ENCODE measurements at places on chromosomes 2 and 18. TPM values are rescaled to one million over a fixed set of nuclear protein-coding genes. Genes with fewer than 3 reads are reported as not detected.

GRCh38 chr18:32337821-32338220 is 132.9 kb downstream of the GAREM1 start:
- H3K4me1 ChIP-seq = no peaks in the 10 kb centered on the region
- no peak overlapping the region for H3K4me3 ChIP-seq
- H3K27me3 ChIP-seq = no peaks in the 10 kb centered on the region
- DNase-seq = no peak

- H3K27ac ChIP-seq = no peak overlapping the region
- peaks cover 12% of the 10 kb centered on the region for H3K27me3 ChIP-seq
- no peak overlapping the region for H3K4me3 ChIP-seq
Observed at GRCh38 chr18:59079264-59079663, 60.4 kb upstream of the SEC11C start.

GRCh38 chr2:217650716-217651360 is 352.0 kb downstream of the TNS1 start:
- no peak overlapping the region for H3K27ac ChIP-seq
- H3K36me3 ChIP-seq = no peaks in the 10 kb centered on the region
- DNase-seq = peak; percentile 91
- H3K4me3 ChIP-seq = peak overlapping the region; percentile 42
- peaks cover 5% of the 10 kb centered on the region for H3K4me1 ChIP-seq
- no peaks in the 10 kb centered on the region for H3K27me3 ChIP-seq

GRCh38 chr2:217959723-217960122 is 43.1 kb downstream of the TNS1 start:
- H3K4me3 ChIP-seq = no peak overlapping the region
- H3K4me1 ChIP-seq = peaks cover 25% of the 10 kb centered on the region
- DNase-seq = peak; percentile 74
- no peaks in the 10 kb centered on the region for H3K36me3 ChIP-seq
- H3K27ac ChIP-seq = no peak overlapping the region

GRCh38 chr2:15061268-15061667 is 428.8 kb downstream of the LRATD1 start:
- no peak for DNase-seq
- peaks cover 2% of the 10 kb centered on the region for H3K4me1 ChIP-seq
- H3K27ac ChIP-seq = no peak overlapping the region
- H3K4me3 ChIP-seq = no peak overlapping the region
- no peaks in the 10 kb centered on the region for H3K36me3 ChIP-seq

DNA sequence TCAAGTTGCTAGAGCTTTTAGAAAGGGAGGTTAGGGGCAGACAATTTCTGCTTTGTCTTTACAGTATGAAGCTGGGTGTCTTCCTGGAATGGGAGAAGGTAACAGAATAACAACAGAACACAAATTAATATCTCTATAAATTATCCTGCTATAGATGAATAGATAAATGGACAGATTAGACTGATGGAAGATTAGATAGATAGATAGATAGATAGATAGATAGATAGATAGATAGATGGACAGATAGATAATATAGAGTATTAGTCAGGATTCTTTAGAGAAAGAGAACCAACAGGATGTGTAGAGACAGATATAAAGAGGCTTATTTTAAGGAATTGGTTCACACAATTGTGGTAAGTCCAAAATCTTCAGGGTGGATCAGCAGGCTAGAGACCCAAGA is 302.2 kb downstream of the BCL11A start:
- DNase-seq = no peak
- no peak overlapping the region for H3K27ac ChIP-seq
- H3K4me3 ChIP-seq = no peak overlapping the region
- H3K27me3 ChIP-seq = no peaks in the 10 kb centered on the region

DNA sequence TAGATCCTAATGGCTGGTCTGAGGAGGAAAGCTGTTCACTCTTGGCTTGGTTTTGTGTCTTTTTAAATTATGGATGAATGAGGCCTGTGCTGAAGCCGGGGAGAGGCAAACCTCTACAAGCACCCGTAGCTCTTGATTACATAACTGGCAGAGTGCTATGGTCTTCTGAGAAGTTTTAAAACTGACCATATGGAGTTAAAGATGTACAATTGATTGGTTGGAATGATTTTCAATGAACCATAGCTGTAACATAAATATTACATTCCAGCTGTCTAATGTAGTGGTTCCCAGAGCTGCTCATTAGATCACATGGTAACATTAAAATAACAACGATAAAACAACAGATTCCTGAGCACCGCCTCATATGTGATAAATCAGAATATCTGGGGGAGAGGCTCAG is 71.1 kb upstream of the MAP4K3 start:
- H3K4me3 ChIP-seq = no peak overlapping the region
- H3K27ac ChIP-seq = no peak overlapping the region
- no peaks in the 10 kb centered on the region for H3K4me1 ChIP-seq
- no peaks in the 10 kb centered on the region for H3K27me3 ChIP-seq

DNA sequence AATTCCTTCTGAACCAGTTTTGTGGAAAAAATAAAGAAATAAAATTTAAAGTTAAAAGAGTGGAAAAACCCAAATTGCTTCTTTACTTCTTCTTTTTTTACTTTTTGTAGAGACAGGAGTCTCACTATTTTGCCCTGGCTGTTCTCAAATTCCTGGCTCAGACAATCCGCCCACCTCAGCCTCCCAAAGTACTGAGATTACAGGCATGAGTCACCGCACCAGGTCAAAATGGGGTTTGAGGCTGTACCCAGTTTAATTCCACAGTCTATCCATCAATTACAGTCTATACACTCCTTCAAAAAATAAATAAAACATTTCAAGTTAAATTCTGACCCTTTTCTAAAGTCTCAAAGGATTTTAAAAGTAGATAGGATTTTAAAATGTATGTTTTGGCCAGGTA is 120.3 kb downstream of the FAM161A start:
- no peak overlapping the region for H3K27ac ChIP-seq
- H3K4me3 ChIP-seq = no peak overlapping the region
- H3K36me3 ChIP-seq = no peaks in the 10 kb centered on the region
- DNase-seq = no peak

SP100 gene
- total RNA-seq = 0.36 TPM

KCNJ3 gene
- total RNA-seq = 4.3 TPM

MTIF2 gene
- 35.3 TPM for total RNA-seq

MEIS1 gene
- total RNA-seq = 4.0 TPM

CRYBA2 gene
- 2.4 TPM for total RNA-seq

SLC16A14 gene
- 1.2 TPM for total RNA-seq

IL37 gene
- not detected for total RNA-seq
